CD4-positive, alpha-beta T cell treated with Interleukin-2 at 100 ng/mL for 4 hours (primary cell): ENCODE measurements at places on chromosomes 7 and 10.

- no peak for DNase-seq
These were observed 19.5 kb upstream of the ABCB5 start for GRCh38 chr7:20595971-20596370.

DNA sequence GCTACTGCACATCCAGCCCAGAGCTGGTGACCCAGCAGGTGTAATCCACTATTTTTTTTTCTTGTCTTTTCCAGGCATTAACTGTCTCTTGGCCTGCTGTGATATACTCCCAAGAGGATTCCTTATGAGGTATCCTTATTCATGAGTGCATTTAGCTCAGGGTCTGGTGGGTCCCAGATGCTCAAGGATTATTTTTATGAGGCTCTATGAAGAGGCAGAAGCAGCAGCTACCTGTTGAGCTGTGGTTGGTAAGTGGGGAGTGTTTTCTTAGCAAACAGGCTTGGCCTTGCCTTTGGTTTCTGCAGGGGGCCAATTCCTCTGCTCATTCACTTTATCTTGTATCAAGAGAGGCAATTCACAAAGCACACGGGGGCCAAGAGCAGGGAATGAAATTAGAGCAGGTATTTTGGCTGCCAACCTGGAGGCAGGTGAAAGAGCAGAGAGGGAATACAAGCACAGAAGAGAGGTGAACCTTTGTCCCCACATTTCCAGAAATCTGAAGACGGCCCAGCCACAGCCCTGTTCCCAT is 221.6 kb downstream of the TMEM178B start:
- DNase-seq, result no peak

DNA sequence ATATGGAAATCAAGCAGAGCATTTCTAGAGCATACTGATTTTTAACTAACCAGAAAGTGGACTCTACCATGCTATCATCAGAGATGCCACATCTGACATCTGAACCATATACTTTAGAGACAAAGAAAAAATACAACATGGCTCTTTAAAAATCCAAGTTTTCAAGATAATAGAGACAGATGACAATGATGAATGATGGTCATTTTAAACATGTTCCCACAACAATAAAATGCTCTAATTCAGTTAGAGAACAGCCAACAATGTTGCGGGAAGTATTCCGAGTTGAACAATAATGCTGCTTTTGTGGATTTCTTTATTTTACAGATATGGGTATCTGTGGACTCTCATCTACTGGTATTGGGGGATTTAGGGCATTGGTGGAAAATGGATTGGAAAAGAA is 52.8 kb downstream of the PRTFDC1 start:
- DNase-seq, result no peak

DNA sequence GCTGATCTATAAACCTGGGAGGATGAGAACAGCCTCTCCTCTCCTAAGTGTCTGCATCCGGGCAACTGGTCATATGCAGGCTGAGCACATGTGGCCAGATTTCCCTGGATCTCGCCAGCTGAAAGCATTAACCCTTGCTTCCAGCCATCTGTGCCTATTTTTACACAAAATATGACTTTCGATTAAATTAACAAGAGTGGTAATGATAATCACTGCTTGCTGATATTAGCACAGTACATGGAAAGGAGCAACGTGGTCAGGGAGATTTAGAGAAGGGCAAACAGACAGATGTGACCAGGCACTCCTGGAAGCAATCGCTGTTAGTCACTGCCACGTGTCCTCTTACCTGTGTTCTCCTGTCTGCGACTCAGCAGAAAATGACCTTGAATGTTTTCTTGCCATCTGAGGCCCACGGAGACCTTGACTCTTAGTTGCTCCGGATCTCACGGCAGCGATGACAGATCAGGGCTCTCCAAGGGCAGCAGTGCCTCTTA is 59.5 kb upstream of the NPTX2 start:
- DNase-seq, result no peak

DNA sequence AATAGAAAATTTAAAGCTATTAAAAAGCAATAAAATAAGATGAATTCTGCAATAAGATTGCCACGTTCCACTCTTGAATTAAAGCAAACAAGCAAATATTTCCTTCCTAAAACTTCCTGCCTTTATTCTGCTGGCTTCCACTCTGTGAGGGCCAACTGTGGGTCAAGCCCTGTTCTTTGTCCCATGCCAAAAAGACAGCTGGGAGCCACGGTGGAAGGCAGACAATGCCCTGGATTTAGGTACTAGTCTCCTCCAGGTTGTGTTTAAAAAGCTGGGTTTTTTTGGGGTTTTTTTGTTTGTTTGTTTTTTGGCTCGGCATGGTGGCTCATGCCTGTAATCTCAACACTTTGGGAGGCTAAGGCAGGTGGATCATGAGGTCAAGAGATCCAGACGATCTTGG is 39.1 kb downstream of the LRRTM3 start:
- DNase-seq, result no peak

DNA sequence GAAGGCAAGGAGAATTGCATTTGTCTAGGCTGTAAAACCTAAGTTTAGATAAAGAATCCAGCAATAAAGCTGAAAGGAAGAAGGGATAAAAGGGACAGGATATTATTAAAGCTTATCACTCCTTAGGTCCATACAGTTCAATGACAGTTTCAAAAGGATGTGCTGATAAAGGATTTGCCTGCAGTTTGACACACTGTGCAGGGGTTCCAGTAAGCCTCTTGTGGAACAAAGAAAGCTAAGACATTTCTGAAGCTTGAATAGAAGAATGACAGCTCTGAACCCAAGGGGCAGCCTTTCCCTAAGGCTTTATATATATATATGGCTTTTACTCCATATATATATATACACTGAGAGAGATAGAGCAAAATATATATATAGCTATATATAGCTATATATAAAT is 276.8 kb upstream of the GRM3 start:
- DNase-seq, result no peak

DNA sequence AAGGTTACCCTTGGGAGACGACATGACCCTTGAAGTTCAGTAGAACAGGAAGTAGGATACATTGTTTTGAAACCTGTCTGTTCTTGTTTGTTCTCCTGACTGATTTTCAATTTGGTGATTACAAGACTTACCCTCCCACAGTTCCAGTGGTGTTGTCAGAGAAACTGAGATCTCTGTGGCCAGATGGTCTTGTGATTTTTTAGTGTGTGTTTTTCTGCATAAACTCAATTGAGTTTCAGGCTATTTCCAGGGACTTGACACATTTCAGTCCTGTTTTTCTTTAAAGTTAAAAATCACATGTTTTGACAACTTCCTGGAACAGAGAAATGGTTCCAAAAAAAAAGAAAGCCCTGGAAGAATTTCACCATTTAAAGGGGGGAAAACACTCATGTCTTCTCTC is 22.3 kb downstream of the PIK3CG start:
- DNase-seq, result no peak
